ENCODE measurements at places on chromosomes 3 and 15.
A peak's percentile ranks its signal among the peaks of the same experiment; 100 is the strongest.

GRCh38 chr3:133124511-133124910 is 86.3 kb downstream of the TMEM108 start:
- no peak for DNase-seq

DNA sequence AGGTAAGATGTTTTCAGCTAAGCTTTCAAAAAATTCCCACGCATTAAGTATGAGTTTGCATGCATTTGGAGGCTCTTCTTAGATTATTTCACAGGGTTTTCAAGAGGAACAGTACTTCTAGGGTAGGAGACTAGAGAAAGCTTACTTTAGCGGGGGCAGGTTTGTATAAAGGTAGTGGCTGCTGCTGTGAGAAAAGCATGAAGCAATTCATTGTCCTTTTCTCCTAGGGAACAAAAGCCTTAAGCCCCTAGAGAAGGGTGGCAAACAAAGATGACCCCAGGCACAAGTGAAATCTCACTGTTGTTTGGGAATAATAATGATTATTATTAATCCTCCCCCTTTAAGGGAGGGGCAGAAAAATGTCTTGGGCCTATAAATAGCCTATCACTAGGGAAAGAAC is 310.7 kb downstream of the DIPK2A start:
- DNase-seq, result no peak

DNA sequence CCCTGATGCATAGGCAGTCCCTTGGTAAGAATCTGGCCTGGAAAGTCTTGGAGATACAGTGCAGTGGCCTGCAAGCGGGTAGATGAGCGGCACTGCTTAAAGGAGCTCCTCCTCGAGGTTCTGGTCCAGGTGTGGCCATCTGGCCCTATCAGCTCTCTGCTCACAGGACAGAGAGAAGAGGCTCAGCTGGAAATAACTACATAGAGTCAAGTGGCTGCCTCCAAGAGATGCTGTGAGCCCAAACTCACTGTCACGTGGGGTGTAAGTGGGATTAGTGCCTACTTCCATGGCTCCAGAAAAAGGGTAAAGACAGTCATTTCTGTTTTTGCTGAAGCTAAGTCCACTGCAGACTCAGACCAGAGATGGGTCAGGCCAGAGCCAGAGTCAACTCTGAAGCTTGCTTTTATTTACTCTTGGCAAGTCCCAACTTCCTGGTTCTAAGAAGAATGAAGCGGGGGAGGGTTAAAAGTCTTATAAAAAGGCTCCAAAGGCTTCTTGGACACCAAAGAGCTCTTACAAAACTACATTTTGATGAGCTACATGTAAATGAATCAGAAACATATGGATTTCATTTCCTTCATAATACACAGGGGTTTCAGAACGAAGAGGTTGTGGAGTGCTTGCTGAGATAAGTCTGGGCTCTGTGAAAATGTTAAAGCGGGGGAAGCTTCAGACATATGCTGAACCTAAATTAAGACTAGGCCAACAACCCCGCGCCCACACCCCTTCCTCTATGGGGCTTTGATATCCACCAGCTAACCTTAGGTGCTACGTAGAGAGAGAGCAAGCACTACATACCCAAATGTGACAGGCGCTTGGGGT is 77.1 kb downstream of the PDZRN3 start:
- DNase-seq, result no peak

DNA sequence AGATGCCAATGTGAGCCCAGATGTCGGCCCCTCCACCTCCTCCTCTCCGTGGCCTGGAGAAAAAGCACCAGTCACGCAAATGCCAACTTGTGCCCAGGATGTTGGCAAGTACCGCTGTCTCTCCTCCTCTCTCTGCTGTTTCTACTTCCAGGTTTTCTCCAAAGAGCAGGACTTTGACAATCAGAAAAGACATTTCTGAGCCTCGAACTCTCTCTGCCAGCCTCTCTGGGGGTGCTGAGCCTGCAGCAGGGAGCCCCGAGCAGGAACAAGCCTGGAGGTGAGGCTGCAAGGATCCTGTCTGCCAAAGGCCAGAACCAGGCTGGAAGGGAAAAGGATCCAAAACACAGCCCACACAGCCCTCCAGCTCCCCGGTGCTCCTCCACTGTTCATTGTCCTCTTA is 89.7 kb downstream of the SEC22A start:
- no peak for DNase-seq

- DNase-seq, result no peak
These were observed 47.6 kb upstream of the ATP1B3 start for GRCh38 chr3:141828890-141829289.

GRCh38 chr3:54941690-54942362 is 14.0 kb upstream of the LRTM1 start:
- DNase-seq, result no peak

DNA sequence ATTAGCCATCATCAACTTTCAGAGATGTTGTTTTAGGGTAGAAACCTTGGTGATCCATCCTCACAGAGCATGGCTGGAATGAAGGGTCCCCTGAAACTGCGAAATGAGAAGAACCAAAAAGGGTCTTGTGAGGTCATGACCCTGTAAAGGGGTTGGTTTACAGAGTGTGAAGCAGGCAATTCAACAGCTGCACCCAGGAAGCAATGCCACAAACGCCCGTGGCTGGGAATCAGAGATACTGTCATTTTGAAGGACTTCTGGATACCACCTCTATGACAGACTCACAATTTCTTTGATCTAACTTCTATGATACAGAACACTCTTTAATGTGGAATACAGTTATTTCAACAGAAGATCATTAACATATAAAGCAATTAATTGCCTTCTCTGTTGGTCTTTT is 79.1 kb downstream of the GREM1 start:
- DNase-seq, result no peak

DNA sequence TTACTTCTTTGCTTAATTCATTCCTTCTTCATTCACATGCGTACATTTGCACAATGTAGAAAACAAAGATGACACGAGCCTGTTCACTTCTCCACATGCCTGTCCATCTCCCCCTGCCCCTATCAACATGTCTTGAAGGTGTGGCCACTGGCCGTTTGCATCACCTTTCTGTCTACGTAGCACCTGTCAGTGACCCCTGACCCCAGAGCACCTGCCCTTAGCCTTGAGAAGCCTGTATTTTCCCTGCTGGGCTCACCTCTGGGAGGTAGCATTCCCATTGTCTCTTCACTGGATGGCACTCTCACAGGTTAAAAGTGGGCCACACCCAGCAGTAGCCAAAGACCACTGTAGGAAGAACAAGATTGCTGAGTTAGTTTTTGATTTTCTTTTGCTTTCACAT is 234.1 kb downstream of the THSD4 start:
- DNase-seq, result no peak

DNA sequence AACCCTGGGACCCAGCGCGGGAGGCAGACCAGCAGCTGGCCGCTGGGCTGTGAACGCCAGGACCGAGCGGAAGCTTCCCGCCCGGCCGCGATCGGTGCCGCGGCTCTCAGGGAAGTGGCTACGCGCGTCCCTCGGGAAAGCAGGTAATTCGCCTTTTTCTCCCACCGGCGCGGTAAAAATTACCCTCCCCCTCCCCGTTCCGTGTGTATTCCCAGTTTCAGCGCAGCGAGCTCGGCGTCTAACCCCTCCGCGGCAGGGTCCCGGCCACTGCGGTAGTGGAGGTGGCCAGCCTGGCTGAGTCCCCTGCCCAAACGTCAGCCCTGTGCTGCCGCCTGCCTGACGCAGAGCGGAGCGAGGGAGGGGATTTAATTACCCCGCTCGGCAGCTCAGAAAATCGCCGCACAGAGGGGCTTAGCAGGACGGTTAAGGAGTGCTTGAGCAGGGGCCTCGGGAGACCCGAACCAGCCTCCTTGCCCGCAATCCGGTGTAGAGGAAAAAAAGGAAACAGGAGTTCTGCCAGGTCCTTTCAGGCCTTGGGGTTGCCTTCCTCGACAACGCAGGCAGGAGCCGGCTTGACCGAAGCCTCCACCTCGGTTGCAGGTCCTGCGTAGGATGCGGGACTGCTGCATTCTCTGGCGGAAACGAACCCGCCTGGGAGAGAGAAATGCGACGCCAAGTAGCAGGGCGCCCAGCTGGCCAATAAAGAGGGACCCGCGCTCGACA is 2.9 kb downstream of the GATA2 start:
- DNase-seq, result no peak

DNA sequence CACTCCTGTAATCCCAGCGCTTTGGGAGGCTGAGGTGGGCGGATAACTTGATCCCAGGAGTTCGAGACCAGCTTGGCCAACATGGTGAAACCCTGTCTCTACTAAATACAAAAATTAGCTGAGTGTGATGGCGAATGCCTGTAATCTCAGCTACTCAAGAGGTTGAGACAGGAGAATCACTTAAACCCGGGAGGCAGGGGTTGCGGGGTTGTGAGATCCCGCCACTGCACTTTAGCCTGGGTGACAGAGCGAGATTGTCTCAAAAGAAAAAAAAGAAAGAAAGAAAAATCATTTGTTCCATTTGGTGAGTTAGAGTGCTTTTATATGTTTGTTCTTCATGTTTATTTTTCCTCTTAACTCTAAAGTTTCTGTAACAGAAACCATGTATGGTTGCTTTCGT is 7.3 kb downstream of the NCK1 start:
- no peak for DNase-seq

DNA sequence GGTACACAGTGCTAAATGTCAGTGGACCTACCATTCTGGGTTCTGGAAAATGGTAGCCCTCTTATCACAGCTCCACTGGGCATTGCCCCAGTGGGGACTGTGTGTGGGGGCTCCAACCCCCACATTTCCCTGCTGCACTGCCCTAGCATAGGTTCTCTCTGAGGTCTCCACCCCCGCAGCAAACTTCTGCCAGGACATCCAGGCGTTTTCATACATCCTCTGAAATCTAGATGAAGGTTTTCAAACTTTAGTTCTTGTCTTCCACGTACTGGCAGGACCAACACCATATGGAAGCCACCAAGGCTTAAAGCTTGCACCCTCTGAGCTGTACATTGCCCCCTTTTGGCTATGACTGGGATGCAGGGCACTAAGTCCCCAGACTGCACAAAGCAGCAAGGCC is 788.2 kb upstream of the ALCAM start:
- DNase-seq, result no peak

- peak; percentile 66 for DNase-seq
These were observed 149.5 kb downstream of the SMAD6 start for GRCh38 chr15:66851311-66852063.

GRCh38 chr15:74272812-74273211 is 36.7 kb downstream of the CCDC33 start:
- no peak for DNase-seq

DNA sequence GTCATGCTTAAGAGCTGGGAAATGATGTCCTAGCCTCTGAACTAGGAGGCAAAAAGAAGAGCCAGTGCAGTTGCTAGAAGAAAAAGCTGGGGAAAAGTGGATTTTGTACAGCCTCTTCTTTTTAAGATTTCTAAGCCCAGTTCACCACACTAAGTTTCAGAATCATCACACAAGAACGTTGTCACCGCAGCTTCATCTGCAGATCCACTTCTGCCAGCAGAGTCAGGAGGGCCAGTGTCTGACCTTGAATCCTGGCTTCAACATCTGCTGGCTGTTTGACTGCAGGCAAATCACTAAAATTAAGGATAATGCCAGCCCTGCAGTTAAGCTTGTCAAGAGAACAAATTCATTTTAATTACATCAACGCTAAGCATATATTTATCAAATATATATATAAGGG is 36.2 kb downstream of the HDC start:
- DNase-seq, result no peak

All from AML-193 (cell line).